ENCODE measurements at places on chromosomes 12 and 14.

GRCh38 chr12:20424841-20425240 is 56.5 kb downstream of the PDE3A start:
- DNase-seq: no peak

DNA sequence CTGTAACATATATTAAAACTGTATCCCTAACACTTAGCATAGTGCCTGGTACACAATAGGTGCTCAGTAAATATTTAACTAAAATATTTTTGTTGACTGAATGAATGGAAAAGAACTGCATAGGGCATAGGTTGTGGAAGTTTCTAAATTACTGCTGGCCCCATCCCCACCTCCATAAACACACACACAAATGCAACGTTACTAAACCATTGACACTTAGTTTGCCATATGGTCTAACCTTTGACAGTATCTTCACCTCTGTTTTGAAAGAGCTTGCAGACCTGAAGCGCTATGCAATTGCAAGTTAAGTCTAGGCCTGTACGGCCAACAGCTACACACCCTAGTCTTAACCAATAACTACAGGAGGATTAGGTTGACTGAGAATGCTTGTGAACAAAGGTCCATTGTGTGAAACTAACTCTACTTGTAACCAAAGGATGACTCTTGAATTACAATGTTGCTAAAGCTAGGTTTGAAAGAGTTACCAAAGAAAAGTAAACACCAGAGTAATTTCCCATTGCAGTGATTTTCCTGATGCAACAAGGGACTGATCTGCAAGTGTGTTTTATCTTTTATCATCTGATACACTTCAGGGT is 924 bp upstream of the MANSC1 start:
- no peak for DNase-seq

GRCh38 chr12:64877363-64878004 is 53.0 kb downstream of the TBC1D30 start:
- peak; percentile 15 for DNase-seq

DNA sequence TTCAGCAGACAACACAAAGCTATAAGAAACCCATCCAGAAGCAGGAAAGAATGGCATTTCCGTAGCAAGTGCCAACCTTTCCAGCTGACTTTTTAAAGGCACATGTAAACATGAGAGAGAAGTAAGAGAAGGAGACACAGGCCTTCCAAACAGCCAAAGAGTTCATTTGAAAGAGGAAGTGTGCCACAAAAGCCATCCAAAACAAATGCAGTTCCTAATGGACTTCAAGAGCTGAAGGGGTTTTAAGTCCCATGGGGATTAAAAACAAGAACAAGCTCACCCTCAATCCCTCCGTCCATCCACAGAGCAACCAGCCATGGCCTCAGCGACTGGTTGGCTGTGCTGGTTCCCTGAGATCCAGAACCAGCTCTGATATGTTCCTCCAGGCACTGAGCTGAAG is 4.5 kb upstream of the DPF3 start:
- no peak for DNase-seq

GRCh38 chr14:52380294-52380693 is 66.2 kb downstream of the PTGER2 start:
- peak; percentile 6 for DNase-seq

- no peak for DNase-seq
Observed at GRCh38 chr12:127430401-127430800, 836.6 kb upstream of the TMEM132C start.

- no peak for DNase-seq
Observed at GRCh38 chr14:22887990-22888378, 5.0 kb downstream of the REM2 start.

DNA sequence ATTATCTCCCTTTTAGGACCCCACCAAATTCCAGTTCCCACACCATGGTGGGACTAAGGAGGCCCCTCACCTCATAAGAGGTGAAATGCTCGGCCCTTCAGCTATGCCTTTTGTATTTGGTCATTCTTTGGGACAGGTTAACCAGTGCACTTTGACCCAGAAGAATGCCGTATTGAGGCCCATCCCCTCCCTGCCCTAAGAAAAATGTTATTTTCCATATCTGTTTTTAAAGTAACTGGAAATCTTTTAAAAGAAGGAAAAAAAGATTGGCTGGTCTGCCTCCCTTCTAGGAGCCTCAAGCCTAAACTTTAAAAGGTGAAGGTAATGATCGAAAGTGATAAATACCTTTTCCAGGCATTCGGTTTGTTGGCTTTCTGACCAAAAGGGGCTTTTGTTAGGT is 5.7 kb upstream of the HOXC13 start:
- DNase-seq: no peak

- DNase-seq: no peak
Observed at GRCh38 chr12:84760091-84760865, 152.3 kb downstream of the SLC6A15 start.

DNA sequence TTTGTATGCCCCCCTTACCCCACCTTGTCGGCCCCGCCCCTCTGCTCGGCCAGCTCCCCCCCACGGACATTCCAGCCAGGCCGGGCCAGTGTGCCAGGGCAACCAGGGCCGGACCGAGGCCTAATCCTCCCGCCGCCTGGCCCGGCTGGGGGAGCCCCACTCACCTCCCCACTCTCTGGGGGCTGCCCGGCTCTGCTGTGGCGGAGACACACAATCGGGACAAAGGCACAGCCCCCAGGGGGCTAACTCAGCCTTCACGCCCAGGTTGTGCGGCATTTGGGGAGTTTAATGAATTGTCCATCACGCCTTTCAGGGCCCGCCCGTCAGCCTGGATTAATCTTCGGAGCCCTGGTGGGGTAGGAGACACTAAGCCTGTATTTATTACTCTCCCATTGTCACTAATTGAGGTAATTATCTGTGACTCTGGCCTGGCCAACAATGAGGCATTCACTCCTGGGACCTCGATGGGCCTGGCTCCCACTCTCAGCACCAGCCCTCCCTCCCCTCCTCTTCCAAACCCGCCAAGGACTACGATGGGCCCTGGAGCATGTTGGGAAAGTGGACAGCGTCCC is 8.7 kb downstream of the WNT1 start:
- DNase-seq: no peak

DNA sequence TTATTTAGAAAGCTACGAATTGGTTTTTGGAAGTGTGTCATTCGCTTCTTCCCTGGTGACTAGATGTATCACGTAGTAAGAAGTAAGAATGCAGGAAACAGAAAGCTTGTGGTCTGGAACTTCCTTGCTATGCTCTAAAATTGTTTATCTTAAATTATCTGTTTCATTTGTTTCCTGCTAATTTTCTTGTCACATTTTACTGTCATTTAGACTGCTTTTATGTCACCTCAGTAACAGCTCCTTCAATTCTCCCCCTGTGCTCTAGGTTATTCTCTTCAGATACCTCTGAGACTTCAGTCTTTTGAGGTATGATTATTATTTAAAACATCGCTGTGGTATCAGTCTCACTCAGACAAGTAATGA is 699 bp upstream of the CD69 start:
- DNase-seq: no peak

GRCh38 chr12:120515496-120515895 is 13.5 kb downstream of the COQ5 start:
- DNase-seq: no peak
